Prostate gland (tissue), 2 donors: ENCODE measurements at places on chromosomes 2 and 18.

DNA sequence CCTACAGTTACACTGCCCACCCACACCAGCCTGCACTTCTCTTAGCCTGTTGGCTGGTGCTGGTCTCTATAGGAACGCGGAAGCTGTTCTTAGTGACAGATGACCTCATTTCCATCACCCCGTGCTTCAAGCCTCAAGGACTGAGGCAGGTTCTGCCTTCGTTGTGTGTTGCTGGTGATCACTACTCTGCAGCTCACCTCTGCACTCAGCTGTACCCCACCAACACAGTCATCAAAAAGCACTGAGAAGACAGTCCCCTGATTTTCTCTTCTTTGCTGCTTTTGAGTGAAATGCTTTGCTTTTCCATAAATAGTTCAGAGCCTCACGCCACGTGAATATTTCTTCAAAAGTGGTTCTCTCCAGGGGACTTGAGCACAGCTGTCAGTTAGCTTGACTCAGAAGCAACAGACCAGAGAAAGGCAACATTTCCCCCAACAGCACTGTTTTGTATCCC lies 225.7 kb upstream of the CCDC150 start:
- no peaks in the 10 kb centered on the region for H3K4me1 ChIP-seq
- H3K27ac ChIP-seq = no peak overlapping the region
- no peak overlapping the region for H3K4me3 ChIP-seq
- no peak for DNase-seq

- H3K4me1 ChIP-seq = no peaks in the 10 kb centered on the region
- H3K27ac ChIP-seq = no peak overlapping the region
- no peaks in the 10 kb centered on the region for H3K36me3 ChIP-seq
- DNase-seq = no peak
- H3K4me3 ChIP-seq = no peak overlapping the region
Observed at GRCh38 chr2:166042356-166042755, 85.5 kb downstream of the SCN1A start.

DNA sequence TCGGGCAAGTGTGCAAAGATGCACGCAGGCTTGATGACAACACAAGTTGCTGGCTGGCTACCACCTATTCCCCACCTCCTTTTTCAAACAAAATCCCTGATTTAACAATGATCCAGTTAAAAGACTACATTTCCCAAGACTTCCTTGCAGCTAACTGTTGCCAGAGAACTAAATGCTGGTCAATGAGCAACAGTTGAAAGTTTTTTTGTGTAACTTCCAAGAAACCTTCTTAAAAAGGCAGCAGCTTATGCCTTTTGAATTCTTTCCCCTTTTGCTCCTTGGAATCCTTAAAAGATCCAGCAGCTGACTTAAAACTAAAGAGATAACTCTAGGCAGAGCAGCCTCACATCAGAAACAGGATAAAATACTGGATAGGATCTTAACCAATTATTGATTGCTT lies 38.5 kb downstream of the NPHP1 start:
- H3K27me3 ChIP-seq = no peaks in the 10 kb centered on the region
- H3K36me3 ChIP-seq = no peaks in the 10 kb centered on the region
- H3K4me1 ChIP-seq = no peaks in the 10 kb centered on the region

DNA sequence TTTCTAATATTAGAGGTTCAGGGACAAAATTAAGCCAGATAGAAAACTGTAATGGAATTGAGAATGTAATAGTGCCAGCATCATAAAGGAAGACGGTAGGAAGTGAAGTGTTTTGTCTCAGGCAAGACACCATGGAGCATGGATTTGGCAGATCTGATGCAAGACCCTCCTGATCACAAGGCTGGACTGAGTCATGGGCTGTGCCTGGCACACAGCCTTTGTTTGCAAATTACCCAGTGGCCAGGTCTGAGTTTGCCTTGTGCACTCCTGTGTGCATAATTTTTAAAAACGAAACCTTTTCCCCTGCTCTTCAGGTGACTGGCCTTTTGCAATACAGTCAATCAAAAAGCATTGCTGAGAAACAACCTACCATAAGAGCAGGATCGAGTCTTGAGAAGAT lies 2.0 kb upstream of the UPP2 start:
- no peak for DNase-seq
- no peak overlapping the region for H3K27ac ChIP-seq
- no peaks in the 10 kb centered on the region for H3K36me3 ChIP-seq
- H3K27me3 ChIP-seq = no peaks in the 10 kb centered on the region
- no peak overlapping the region for H3K4me3 ChIP-seq
- no peaks in the 10 kb centered on the region for H3K4me1 ChIP-seq

DNA sequence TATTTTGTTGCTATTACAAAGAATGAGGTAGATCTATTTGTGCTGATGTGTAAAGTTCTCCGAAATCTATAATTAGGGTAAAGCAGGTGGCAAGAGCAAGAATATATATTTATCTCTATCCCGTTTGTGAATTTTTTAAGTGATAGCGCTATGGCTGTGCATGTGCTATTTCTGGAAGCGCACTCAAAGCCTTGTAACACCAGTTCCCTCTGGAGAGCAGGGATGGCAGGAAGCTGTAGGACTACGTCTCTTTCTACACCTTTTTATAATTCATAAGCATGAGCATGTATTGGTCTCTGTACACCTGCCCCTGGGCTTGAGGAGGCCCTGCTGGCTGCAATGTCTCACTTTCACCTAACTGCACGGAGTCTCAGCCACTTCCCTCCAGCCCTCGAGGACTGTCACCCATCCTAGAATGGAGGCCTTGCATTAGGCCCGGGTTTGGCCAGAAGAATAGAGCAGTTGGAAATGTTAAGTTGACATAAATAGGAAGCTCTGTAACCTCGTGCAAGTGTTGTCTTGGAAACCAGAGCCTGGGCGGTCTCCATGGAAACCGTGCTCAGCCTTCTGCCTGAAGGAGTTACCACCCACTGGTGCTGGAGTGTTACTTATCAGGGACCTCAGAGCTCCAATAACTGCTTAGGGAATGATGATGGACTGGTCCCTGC lies 20.9 kb downstream of the ITM2C start:
- no peak for DNase-seq
- H3K4me3 ChIP-seq = no peak overlapping the region
- no peaks in the 10 kb centered on the region for H3K27me3 ChIP-seq
- H3K36me3 ChIP-seq = no peaks in the 10 kb centered on the region
- H3K27ac ChIP-seq = no peak overlapping the region
- H3K4me1 ChIP-seq = no peaks in the 10 kb centered on the region

DNA sequence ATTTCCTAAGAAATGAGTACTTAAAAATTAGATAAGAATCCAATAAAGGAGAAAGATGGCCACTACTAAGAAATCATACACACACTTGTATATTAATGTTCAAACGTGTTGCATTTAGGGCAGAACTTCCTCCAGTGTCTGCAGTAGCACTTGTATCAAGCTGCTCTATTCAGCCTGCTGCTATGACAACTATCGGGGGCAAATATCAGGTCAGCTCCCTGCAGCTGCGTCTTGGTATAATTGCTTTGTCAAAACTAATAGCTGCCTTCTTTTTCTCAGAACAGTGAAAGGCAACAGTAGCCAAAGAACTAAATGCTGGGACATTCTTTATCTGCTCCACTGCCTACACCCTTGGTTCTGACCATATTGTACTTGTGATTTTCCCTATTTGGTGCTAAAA lies 300.7 kb downstream of the NOL4 start:
- H3K4me1 ChIP-seq = no peaks in the 10 kb centered on the region
- H3K27me3 ChIP-seq = no peaks in the 10 kb centered on the region
- H3K4me3 ChIP-seq = no peak overlapping the region
- H3K36me3 ChIP-seq = no peaks in the 10 kb centered on the region

DNA sequence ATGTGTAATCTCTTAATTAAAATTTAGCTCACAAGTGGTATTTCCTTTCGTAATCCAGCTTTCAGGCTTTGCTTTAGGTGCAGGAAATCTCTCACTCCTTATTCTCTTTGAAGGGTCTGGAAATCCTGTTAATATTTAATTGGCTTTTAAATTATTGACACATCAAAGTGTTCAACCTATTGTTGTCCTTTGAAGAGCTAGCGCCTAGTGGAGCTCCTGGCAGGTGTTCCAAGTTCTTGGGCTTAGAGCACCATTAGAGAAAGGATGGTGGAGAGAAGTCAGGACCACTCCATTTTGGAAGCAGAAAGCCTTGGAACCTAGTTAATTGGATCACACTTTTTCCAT lies 92.4 kb downstream of the CABLES1 start:
- DNase-seq = no peak
- H3K4me3 ChIP-seq = no peak overlapping the region
- H3K4me1 ChIP-seq = no peaks in the 10 kb centered on the region
- no peaks in the 10 kb centered on the region for H3K27me3 ChIP-seq
- H3K27ac ChIP-seq = no peak overlapping the region

GRCh38 chr2:153543635-153544071 lies 65.1 kb upstream of the RPRM start:
- no peaks in the 10 kb centered on the region for H3K4me1 ChIP-seq
- no peaks in the 10 kb centered on the region for H3K36me3 ChIP-seq
- no peak for DNase-seq
- H3K4me3 ChIP-seq = no peak overlapping the region
- no peaks in the 10 kb centered on the region for H3K27me3 ChIP-seq
- no peak overlapping the region for H3K27ac ChIP-seq

GRCh38 chr2:129881786-129882396 lies 97.6 kb upstream of the RAB6C start:
- H3K36me3 ChIP-seq = no peaks in the 10 kb centered on the region
- H3K27ac ChIP-seq = no peak overlapping the region
- H3K27me3 ChIP-seq = no peaks in the 10 kb centered on the region
- H3K4me3 ChIP-seq = no peak overlapping the region
- no peak for DNase-seq

GRCh38 chr2:126838716-126838985 lies 60.0 kb upstream of the TEX51 start:
- H3K36me3 ChIP-seq = no peaks in the 10 kb centered on the region
- no peak overlapping the region for H3K27ac ChIP-seq
- H3K4me1 ChIP-seq = no peaks in the 10 kb centered on the region
- no peak overlapping the region for H3K4me3 ChIP-seq
- no peak for DNase-seq
- H3K27me3 ChIP-seq = no peaks in the 10 kb centered on the region

DNA sequence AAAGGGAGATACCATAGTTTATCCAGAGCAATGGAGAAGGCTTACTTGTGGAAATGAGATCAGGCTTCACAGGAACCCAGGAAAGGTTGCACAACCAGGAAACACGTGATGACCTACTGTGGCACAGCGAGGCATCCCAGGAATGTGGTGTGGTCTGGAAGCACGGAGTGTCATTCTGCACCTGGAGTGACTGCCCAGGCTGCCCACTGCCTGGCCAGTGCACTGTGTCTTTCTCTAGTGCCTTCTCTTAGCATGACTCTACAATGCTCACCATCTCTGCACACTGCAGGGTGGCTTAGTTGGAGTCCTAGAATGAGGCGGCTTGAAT lies 48.9 kb downstream of the CHST9 start:
- H3K27me3 ChIP-seq = no peaks in the 10 kb centered on the region
- H3K4me1 ChIP-seq = no peaks in the 10 kb centered on the region
- no peaks in the 10 kb centered on the region for H3K36me3 ChIP-seq
- H3K27ac ChIP-seq = no peak overlapping the region
- H3K4me3 ChIP-seq = no peak overlapping the region
- DNase-seq = no peak

- no peak overlapping the region for H3K4me3 ChIP-seq
- no peaks in the 10 kb centered on the region for H3K36me3 ChIP-seq
- DNase-seq = no peak
- no peaks in the 10 kb centered on the region for H3K27me3 ChIP-seq
- no peak overlapping the region for H3K27ac ChIP-seq
Observed at GRCh38 chr18:36302676-36303075, 5.2 kb downstream of the FHOD3 start.

GRCh38 chr2:49577041-49577440 lies 422.7 kb upstream of the FSHR start:
- H3K36me3 ChIP-seq = no peaks in the 10 kb centered on the region
- no peaks in the 10 kb centered on the region for H3K4me1 ChIP-seq
- H3K4me3 ChIP-seq = no peak overlapping the region

GRCh38 chr2:96098900-96099590 lies 17.3 kb downstream of the ADRA2B start:
- no peaks in the 10 kb centered on the region for H3K4me1 ChIP-seq
- no peak for DNase-seq
- no peaks in the 10 kb centered on the region for H3K36me3 ChIP-seq
- H3K4me3 ChIP-seq = no peak overlapping the region
- no peaks in the 10 kb centered on the region for H3K27me3 ChIP-seq
- peak overlapping the region; percentile 61 for H3K27ac ChIP-seq

DNA sequence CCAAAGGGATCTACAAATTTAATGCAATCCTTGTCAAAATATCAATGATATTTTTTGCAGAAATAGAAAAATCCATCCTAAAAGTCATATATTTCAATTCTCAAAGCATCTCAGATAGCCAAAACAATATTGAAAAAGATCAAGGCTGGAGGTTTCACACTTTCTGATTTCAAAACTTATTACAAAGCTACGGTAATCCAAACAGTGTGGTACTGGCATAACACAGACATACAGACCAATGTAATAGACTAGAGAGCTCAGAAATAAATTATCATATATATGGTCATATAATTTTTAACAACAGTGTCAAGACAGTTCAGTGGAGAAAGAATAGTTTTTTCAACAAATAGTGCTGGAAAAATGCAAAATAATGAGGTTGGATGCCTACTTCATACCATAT lies 40.3 kb upstream of the PROKR1 start:
- H3K27ac ChIP-seq = no peak overlapping the region
- no peak for DNase-seq
- H3K4me1 ChIP-seq = no peaks in the 10 kb centered on the region
- no peaks in the 10 kb centered on the region for H3K36me3 ChIP-seq

DNA sequence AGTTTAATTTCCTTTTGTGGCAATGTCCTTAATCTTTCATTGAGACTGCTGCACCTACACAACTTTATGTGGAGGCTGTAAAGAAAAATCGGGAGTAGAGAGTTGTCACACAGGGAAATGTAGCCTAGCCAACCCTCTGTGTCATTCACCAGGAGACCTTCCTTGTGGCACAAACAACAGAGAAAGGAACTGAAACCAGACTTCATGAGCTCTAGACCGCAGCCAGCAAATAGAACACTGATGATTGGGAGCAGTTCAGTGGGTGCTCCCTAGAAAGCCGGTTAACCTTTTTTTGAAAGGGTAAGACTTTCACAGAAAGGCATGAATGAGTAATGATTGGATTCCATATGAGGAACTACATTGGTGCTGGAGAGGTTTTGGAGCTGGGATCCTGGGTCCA lies 1752.4 kb upstream of the CELF4 start:
- no peaks in the 10 kb centered on the region for H3K4me1 ChIP-seq
- no peak for DNase-seq
- H3K27ac ChIP-seq = no peak overlapping the region
- H3K4me3 ChIP-seq = no peak overlapping the region
- H3K27me3 ChIP-seq = no peaks in the 10 kb centered on the region
- no peaks in the 10 kb centered on the region for H3K36me3 ChIP-seq

DNA sequence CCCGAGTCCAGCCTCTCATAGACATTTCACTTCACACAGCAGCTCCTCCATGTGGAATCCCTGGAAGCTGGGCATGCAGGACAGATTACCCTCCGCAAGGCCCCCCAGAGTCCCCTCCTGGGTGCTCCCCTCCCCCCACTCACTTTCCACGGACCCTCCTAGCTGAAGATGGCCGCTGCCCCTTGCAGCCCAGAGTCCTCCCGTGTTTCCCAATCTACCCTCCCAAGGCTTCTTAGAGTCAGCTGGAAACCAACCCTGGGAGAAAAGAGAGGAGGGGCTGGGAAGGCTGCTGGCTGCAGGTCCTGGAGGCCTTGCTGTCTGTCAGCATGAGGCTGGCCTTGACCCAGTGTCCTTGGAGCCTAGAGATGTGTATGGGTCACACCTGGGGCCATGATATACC lies 49.0 kb upstream of the HAAO start:
- H3K27ac ChIP-seq = peak overlapping the region; percentile 24
- no peaks in the 10 kb centered on the region for H3K36me3 ChIP-seq
- no peaks in the 10 kb centered on the region for H3K4me1 ChIP-seq
- no peaks in the 10 kb centered on the region for H3K27me3 ChIP-seq

GRCh38 chr2:206011795-206012194 lies 74.2 kb downstream of the INO80D start:
- no peak for DNase-seq
- no peaks in the 10 kb centered on the region for H3K4me1 ChIP-seq
- no peaks in the 10 kb centered on the region for H3K36me3 ChIP-seq
- H3K27me3 ChIP-seq = no peaks in the 10 kb centered on the region
- H3K4me3 ChIP-seq = no peak overlapping the region
